Left cardiac atrium (tissue), 4 donors: ENCODE measurements at places on chromosomes 7 and 10.

DNA sequence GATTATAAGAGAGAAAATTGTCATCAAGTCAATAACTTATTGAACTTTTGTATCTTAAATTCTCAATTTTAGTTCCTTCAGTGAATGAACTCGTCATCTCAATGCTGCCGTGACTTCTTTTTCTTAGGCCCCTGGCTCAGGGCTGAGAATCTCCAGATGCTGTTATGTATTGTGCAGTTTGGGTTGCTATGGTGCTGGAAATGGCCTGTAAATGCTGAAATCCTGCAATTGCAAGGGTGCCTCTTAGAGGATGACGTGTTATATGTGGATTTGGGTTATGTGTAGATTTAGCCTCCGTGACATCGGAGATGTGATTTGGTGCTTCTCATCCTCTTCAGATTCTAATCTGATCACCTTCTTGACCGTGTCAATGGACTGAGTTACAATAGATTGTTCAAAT, 55.7 kb upstream of the ZRANB1 start:
- DNase-seq: no peak

GRCh38 chr10:27611744-27612550, 107.8 kb downstream of the RAB18 start:
- DNase-seq: no peak

DNA sequence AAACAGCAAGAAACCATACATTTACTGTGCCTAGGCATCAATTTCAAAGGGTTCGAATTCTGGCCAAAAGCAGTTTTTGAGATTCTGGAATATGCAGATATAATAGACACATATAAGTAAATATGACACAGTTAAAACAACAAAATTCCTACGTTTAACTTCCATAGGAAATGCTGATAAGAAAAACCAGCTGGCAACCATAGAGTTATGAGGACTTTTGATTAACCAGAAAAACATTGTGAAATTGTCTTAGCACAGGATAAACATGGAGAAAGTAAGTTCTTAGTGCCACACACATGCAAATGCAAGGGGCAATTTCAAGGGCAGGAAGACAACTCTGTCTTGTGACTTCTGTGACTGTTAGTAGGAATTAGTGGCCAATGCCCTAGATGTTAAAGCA, 702.1 kb downstream of the TNS3 start:
- no peak for DNase-seq

DNA sequence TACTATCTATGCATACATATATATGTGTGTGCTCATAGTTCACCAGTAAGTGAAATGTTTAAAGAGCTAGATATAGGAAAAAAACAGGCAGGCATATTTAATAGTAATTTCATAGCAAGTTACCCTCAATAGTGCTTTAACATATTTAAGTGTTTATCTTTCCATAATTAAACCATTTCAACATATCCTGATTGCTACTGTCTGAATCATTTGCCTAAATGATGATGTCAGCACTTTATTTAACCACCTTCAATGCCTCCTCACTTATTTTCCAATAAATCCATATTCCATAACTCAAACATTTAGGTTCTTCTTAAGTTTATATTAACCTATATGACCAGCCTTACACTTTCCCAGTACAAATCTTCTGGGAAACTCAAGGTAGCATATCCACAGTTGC, 601.1 kb downstream of the ARL4A start:
- no peak for DNase-seq

DNA sequence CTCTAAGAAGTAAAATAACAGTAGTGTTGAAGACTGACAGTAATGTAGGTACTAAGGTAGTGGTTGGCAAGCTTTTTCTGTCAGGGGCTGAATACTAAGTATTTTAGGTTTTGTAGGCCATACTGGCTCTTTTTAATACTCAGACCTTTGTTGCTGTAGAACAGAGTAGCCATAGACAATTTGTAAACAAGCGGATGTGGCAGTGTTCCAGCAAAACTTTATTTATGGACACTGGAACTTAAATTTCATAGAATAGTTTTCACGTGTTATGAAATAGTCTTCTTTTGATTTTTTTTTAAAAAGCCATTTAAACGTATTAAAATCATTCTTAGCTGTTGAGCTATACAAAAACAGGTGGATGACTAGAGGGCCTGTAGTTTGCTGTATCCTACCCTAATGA, 121.2 kb downstream of the MLLT10 start:
- DNase-seq: no peak

DNA sequence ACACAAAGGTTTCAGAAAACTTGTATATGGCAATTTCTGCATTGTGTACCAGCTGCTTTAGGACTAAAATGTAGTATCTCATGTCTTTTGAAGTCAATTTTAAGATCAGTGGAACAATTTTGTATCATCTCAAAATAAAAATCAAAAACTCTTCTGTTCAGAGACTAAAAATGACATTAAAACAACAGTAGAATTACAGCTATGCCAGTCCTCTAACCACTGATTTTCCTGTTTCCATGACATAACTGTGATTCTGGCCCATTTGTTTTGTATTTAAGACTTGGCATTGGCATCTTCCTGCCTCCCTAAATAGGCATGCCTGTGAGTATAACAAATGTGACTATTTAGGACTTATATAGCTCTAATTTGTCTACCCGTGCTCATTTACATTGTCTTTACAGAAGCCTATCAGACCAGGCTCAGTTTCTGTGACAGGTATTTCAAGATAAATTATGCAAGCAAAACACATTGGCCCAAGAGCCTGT, 29.1 kb upstream of the VPS41 start:
- DNase-seq: no peak

GRCh38 chr7:80859272-80859970, 59.4 kb downstream of the SEMA3C start:
- DNase-seq: peak; percentile 32

GRCh38 chr7:97006055-97006815, 882 bp downstream of the DLX6 start:
- no peak for DNase-seq

- no peak for DNase-seq
Measured at GRCh38 chr7:51289623-51290303, 26.8 kb downstream of the COBL start.

DNA sequence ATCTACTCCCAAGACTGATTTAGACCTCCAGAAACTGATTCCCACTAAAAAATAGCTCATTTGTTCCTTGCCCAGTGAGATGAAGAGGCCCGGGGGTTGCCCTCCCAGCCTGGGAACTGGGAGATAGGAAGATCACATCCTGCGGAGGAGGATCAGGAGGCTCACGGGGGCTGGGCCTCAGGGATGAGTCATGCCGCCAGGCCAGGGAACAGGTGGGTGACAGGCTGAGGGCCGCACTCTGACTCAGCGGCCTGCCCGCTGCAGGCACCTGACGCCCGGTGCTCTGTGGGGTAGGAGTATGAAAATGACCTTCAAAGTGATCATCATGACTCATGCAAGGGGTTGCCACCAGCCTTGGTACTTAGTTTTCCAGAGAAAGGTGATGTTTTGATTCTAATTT, 104.5 kb upstream of the ZPBP start:
- no peak for DNase-seq

GRCh38 chr10:61124756-61125530, 181.0 kb upstream of the RHOBTB1 start:
- DNase-seq: no peak

DNA sequence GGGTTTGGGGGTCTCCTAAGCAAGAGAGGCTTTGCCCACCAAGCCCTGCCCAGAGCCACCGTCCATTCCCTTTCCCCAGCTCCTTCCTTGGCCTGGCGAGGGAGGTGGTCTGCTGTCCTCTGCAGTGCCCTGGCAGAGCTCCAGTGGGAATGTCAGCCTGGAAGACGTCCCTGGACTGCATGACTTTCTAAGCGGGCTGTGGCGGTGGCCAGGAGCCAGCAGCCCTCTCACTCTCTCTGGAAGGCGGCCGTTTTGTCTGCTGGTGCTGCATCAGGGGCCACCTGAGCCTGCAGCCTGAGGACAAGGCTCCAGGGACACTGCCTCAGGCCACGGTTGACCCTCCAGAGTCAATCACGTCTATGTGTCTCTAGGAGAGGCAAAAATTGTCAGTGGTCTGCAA, 271.0 kb downstream of the SKAP2 start:
- DNase-seq: peak; percentile 46

GRCh38 chr10:110616493-110617033, 27.6 kb upstream of the RBM20 start:
- no peak for DNase-seq

GRCh38 chr10:47357131-47357582, 9.0 kb downstream of the RBP3 start:
- no peak for DNase-seq

- peak; percentile 55 for DNase-seq
Measured at GRCh38 chr10:118870467-118871243, 115.9 kb upstream of the CACUL1 start.

GRCh38 chr10:123129618-123130271, 6.0 kb upstream of the HMX3 start:
- DNase-seq: no peak

DNA sequence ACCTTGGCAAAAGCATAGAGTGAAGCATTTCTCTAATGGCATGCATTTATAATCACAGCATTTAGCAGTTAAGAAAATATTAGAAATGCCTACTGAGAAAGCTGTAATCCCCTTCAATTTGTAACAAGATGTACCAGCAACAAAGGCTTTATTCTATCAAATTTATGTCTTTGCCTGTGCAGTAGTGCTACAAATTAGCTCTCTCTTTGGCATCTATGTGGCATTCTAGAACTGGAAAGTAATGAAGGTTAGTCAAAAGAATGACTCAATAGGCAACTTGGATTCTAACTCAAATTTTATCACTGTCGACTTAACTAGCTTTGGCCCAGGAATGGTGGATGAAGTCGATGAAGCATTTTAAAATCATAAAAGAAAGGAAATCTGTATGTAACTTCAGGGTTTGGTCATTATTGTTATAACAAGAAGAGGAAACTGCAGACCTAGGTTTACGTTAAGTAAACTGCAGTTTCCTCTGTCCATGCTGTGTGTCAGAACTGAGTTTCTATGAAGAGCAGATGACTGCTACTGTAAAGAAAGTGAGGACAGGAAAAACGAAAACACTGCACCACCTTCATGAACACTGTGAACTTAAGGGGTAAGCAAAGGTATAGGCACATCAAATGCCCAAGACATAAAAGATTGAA, 140.0 kb downstream of the RAPGEF5 start:
- no peak for DNase-seq
